Hippocampal formation (tissue), 2 donors: ENCODE measurements at places on chromosomes 16 and 17.

GRCh38 chr16:78133919-78134318 lies 34.5 kb downstream of the WWOX start:
- DNase-seq, result no peak

- DNase-seq, result no peak
These were observed 11.3 kb downstream of the NOG start for GRCh38 chr17:56604691-56605290.

GRCh38 chr16:60060731-60061130 lies 1326.6 kb upstream of the GOT2 start:
- DNase-seq, result no peak

DNA sequence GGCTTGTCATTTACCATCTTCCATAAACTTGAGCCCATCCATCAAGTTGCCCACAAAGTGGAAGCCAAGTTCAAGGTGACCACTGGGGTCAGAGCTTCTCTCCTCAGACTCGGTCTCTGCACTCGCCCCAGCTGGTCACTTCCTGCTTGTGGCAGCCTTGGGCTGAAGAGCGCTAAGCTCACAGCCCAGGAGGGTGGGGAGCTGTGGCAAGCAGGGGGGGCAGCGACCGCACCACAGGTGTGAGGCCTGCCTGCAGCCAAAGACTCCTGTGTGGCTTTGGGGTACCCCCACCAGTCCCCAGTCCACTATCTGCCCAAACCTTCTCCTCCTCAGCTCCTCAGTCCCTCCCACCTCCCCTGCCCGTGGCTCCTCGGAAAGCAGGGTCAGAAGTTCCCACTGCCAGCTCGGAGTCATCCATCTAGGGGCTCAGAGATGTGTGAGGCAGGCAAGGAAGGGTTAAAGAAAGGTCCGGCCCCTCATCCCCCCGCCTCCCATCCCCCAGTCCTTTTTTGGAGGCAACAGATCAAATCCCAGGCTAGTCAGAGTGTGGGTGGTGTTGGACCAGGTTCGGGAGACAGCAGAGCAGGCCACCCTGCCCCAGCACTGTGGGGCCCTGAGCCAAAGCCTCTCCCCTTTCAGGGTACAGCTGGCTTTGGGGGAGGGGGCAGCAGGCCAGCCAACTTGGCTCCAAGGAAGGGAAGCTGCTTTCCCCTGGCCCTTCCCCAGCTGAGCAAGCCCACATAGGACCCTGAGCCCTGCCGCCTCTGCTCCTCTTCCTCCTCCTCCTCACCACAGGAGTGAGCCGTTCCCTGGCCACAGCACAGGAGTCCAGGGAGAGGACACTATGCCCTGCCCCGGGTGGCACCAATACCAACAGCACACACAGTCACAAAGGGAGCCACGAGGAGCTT lies 3.2 kb downstream of the CSF3 start:
- DNase-seq, result no peak

- DNase-seq, result no peak
These were observed 1.2 kb downstream of the SCPEP1 start for GRCh38 chr17:56979091-56979480.

GRCh38 chr16:58125041-58125440 lies 4.1 kb downstream of the CFAP20 start:
- no peak for DNase-seq

DNA sequence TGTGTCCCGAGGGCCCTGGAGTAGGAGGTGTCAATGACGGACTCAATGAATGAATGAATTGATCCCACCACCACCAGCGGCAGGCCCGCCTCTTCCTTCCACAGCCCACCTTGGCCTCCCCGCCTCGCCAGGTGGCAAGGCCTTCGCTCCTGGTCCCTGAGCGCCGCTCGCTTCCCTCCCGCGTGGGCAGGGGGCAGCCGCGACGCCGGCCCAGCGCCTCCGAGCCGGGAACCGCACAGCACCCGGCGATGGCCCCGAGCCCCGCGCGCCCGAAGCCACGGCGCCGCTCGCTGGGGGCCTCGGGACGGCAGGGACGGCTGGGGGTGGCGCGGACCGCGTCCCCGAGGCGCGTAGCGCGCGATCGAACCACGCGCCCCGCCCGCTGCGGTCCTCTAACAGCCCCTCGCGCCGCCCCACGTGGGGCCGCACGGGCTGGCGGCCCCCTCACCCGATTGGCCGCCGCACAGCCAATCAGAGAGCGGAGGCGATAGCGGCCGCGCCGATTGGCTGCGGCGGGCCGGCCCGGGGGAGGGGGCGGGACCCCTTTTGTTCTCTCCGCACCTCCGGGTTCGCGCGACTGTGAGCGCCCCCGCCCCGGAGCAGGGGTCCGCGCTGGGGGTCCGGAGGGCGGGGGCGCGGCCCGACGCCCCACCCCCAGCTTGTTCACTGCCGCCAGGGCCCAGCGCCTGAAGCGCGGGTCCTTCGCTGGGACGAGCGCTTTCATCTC lies 31.4 kb downstream of the ACTG1 start:
- peak; percentile 76 for DNase-seq

DNA sequence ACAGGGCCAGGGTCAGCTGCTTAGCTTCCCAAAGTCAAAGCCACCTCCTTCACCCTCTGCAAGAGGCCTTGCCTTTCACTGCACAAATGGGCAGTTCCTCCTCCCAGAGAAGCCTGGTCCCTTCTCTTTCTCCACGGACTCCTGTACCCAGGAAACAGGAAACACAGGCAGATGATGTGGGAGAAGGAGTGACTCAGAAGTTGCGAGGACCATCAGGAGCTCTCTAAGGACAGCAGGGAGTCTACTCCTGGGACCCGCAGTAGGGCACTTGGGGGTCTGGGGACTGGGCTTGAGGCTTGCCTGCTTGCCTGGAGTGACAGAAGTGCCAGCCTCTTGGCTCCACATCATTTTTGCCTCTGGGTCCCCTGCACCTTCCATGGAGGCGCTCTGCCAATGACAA lies 47.4 kb upstream of the KSR1 start:
- DNase-seq, result no peak

DNA sequence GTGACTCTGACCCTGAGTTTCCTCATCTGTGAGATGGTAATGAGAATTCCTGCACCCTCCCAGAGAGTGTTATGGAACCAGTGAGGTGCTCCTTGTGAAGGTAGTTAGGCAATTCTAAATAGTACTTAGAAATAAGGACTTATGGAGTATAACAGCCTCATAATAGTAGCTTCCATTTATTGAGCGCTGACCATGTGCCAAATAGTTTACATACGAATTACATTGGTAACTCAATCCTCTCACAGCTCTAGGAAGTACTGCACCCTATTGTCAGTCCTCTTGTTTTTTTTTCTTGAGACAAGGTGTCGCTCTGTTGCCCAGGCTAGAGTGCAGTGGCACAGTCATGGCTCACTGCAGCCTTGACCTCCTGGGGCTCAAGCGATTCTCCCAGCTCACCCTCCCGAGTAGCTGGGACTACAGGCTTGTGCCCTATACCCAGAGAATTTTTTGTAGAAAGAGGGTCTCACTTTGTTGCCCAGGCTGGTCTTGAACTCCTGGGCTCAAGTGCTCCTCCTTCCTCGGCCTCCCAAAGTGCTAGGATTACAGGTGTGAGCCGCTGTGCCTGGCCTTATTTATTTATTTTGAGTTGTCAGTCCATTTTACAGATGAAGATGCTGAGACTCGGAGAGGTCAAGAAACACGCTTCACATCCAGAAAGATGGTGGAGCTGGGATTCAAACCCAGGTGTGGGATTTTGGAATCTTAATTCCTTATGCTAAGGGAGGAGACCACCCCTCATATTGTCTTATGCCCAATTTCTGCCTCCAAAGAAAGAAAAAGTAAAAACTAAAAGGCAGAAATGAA lies 2.9 kb downstream of the TNS4 start:
- DNase-seq, result no peak

DNA sequence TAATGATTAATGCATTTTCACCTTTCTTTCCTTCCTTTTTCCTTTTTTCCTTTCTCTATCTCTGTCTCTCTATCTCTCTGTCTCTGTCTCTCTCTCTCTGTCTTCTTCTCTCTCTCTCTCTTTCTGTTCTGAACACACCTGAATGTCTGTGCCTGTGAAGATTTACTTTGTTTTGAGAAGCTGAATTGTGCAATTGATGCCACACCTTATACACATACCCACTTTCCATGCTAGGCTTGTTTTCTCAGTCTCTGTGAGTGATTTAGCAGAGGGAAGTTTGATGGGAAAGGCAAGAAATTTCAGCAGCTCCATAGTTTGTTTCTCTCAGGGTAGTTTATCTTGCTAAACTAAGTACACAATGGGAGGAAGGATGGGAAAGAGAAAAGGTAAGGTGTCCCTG lies 9.3 kb upstream of the CAPNS2 start:
- DNase-seq, result no peak

DNA sequence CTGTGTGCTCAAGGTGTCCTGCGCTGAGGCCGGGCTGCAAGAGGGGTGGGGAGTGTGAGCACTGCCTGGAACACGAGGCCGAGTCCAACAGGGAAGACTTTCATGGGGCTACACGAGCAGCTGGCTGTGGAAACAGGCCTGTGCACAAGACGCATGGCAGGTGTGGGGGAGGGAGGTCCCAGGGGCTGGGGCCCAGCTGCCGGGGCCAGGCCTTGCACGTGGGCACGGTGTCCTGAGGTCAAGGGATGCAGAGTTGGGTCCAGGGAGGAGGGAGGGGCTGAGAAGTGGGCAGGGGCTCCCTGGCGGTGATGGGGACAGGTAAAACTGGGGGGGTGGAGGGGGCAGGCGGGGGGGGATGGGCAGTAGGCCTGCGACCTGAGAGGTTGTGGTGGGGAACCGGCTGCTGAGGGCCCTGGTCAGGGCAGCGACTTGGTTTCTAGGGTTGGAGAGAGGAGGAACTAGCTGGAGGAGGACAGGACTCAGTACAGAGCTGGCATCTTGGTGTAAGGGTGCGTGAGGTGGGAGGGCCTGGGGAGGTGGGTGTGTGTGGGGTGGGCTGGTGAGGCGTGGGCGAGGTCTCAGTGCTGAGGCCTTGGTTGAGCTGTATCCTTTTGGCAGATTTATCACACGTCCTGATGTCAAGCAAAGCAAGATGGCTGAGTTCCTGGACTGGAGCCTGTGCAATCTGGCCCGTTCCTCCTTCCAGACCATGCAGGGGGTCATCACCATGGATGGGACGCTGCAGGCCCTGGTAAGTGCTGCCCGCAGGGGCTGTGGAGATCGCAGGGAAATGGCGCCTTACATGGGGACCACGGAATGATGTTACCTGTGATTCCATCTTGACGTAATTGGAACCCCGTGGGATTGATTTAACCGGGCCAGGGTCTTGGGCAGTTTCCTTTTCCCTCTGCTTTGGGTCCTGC lies 29.4 kb downstream of the TBCD start:
- no peak for DNase-seq

DNA sequence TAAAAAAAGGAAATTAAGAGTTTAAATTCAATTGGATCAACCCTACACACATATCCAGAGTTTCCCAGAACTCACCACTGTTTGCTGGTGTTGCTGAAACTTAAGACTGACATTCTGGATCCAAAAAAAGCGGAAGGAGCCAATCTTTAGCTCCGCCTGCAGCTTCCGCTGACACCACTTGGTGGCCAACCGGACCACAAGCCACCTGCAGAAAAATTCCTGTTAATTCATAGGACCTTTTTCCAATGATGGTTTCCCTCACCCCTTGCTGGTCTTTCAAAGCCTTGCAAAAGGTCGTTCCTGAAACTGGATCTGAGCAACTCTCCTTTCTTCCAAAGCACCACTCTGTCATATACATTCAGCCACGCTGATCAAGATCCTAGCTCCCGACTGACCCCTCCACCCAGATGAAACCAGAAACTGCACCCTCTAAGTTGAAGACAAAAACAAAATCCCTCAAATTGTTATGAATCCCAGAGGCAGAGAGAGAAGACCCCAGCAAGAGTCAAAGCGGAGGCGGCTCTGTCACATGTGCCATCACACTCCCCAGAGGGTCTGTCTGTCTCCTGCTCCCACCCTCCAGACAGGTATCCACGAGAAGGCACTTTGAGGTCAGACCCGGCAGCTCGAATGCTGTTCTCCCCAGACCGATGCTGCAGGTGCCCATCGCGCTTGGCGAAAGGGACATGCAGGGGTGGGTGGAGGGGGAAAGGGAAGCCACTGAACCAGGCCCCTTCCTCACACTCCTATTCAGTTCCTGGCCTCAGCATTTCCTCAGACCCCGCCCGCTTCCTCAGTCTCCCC lies 773 bp downstream of the BLTP2 start:
- peak; percentile 8 for DNase-seq

- no peak for DNase-seq
These were observed 19.0 kb downstream of the PRKAR1A start for GRCh38 chr17:68531252-68531651.

DNA sequence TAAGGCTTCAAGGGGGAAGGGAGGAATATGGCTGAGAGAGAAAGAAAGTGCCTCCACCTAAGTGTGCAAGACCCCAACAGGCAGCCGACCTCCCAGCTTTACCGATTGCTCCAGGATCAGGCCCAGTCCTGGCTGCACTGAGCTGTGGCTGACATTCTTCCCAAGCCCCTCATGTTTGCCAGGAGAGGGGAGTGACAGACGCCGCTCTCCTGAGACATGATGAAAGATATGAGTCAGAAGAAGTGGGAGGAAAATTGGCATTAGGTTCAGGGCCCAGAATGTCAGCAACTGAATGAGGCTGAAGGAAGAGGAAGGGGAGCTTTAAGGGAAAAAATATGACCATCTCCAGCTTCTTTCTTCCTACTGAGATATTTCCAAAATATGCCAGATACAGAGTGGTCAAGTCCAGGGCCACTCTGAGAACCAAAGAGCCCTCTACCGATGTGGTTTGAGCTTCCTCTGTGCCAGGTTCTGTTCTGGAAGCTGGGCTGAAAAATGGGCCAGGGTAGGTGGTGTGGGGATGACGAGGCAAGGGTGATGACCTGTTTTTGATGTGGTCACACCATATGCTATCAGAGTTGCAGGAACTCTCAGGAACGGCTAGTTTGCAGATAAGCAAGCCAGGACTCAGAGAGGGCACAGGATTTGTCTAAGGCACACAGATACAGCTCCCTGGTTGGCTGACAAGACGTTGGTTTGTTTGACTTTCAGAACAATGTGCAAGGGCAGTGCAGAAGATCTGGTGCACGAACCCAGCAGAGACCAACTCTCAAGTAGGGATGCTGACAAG lies 176.7 kb downstream of the SOX9 start:
- DNase-seq, result no peak

- no peak for DNase-seq
These were observed 527.2 kb downstream of the TMEM114 start for GRCh38 chr16:8063159-8063558.
